ENCODE measurements at places on chromosomes 2 and 18.

DNA sequence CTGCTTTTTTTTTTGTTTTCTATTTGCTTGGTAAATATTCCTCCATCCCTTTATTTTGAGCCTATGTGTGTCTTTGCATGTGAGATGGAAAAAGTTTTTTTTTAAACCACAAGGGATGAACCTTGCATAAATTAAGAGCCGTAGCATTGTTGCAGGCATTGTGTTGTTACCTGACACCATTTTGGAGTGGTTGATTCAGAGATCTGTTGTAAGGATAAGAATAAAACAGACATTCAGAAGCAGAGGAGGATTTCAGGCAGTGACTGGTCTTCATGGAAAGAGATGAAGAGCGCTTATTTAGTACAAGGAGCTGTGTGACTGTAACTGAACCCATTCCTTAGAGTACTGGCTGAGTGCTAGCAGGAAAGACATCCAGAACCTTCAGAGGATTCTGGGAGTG lies 101.2 kb downstream of the LTBP1 start:
- DNase-seq, result no peak

DNA sequence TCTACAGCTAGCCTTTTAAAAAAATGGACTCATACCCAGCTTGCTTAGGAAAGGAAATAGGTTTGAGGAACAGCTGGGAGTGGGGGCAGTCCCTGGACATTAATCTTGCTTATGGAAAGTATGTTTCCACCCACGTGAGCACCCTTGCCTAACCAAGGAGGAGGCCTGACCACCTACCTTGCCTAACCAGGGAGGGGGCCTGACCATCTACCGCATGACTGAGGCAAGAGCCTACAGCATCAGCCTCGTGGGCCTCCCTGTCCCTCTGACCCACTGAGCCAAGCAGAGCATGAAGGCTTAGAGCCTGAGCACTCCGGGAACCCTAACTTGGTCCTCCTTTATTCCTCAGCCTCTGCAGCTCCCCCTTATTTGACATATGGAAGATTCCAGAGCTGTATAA lies 20.2 kb downstream of the PRKAG3 start:
- DNase-seq, result no peak

DNA sequence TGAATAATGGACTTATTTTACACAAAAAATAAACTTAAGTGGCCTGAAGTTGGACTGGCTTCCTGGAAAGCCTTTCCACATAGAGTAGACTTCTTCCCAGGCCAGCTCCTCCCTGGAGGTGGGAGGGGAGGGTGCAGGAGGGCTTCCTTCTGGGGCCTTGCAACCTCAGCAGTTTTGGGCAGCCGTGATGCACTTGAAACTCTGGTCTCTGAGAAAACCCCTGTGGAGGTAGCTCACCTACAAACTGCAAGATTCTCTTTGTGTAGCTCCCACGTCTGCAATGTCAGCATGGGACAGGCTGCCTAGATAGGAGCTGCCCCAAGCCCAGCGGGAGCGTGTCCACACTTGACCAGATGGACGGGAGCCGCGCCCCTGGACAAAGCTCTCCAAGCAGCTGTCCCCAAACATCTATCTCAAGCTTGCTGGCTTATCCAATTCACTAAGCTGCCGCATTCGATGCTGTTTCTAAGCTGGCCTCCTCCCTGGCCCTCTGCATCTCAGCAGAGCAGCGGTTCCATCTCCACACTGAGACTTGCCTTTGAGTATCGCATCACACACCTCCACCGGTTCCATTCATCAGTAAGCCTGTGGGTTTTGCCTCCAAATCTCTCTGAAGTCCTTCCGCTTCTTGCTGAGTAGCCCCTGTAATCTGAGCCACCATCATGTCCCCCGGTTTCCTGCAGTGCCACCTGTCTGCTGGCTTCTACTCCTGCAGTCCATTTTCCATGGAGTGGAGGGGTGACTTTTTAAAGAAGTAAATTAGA lies 1.6 kb upstream of the LPIN1 start:
- peak; percentile 64 for DNase-seq

GRCh38 chr2:242040681-242041080 lies 171.2 kb downstream of the RTP5 start:
- DNase-seq, result no peak

DNA sequence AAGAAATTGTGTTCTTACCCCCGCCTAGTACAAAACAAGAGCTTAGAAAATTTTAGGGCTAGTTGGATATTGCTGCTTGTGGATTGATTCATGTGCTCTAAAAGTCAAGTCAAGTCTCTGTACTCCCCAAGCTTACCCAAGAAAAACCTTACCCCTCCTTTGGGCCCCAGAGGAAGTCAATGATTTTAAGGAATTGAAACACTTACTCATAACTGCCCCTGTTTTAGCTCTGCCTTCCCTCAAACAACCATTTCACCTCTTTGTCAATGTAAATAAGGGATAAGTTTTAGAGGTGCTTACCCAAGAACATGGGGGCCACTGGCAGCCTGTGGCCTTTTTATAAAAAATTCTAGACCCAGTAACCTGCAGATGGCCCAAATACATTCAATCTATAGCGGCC lies 136.6 kb upstream of the RMP24 start:
- no peak for DNase-seq

- no peak for DNase-seq
These were observed at the start of gene MXD1 for GRCh38 chr2:69914950-69915945. TSS of gene MXD1 (plus strand) at chr2:69915109. CDS start at chr2:69915331, 222 bp downstream.

- DNase-seq, result no peak
These were observed 50.4 kb downstream of the GATA6 start for GRCh38 chr18:22219568-22220355.

- DNase-seq, result no peak
These were observed 16.4 kb downstream of the ESPNL start for GRCh38 chr2:238116298-238117198.

GRCh38 chr2:96489663-96490062 lies 15.5 kb downstream of the NEURL3 start:
- DNase-seq, result no peak

DNA sequence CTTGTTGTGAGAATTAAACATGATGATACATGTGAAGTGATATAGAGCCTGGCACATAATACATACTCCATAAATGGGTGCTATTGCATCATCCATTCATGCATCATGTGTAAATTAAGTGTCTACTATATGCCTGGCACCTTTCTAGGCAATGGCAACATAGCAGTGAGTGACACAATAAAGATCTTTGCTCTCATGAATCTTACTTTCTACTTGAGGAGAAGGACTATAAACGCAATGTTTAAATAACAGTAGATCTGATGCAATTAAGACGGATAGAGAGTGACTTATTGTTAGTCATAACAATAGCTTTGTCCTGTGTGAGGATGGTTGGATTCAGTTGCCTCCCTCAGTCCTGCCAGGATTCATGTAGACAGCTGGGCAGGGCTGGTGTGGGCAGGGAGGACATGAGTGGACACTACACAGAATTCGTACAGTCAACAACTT lies 88.4 kb upstream of the NPAS2 start:
- DNase-seq, result no peak

- no peak for DNase-seq
These were observed 95.7 kb downstream of the TTC32 start for GRCh38 chr2:19806131-19806530.

Measured in NCI-H1436 (cell line).